ENCODE measurements at places on chromosomes 3 and 15.

DNA sequence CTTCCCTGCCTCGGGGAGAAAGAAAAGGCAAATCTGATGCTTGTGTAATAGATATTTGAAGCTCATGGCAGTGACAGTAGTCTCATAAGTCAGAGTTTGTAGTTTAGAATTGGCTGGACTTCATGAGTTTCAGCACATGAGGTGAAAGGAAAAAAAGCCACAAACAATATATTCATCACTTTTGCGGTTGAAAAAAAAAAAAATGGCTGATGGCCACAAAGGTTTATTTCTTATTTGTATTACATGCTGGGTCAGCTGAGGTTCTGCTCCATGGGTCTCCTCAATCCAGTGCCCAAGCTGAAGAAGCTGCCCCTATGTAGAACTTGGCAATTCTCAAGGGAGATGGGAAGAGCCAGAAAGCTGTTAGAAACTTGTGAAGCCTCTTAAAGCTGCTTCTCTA, 2.2 kb upstream of the ZMAT3 start:
- DNase-seq: no peak

GRCh38 chr3:179038216-179038898, 33.3 kb downstream of the ZMAT3 start:
- no peak for DNase-seq

- DNase-seq: no peak
Measured at GRCh38 chr15:62506217-62506805, 341.2 kb upstream of the C2CD4B start.

DNA sequence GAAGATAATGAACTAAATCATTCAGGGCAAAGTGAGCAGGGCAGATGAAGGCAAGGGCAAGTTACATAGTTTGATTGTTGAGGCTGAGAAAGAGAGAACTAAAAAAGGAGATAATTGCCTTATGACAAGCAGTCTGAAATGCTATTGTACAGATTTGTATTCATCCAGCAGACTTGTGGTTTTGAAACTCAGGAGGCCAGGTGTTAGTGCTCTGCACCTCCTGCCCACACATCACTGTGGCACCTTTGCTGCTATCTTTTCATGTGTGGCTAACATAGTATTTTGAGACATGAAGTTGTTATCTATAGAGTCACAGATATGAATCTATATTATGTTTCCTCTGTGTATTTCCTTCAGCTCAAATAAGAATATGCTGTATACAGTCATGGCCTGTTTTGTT, 24.3 kb upstream of the SUCLG2 start:
- DNase-seq: no peak

- DNase-seq: no peak
Measured at GRCh38 chr3:176961916-176962315, 235.4 kb downstream of the TBL1XR1 start.

All from CD4-positive, alpha-beta T cell treated with Interferon alpha-2 for 1 hour (primary cell).